Type B pancreatic cell (in vitro differentiated cells): ENCODE measurements at places on chromosomes 6 and 20. TPM values are rescaled to one million over a fixed set of nuclear protein-coding genes. Genes with fewer than 3 reads are reported as not detected.

DNA sequence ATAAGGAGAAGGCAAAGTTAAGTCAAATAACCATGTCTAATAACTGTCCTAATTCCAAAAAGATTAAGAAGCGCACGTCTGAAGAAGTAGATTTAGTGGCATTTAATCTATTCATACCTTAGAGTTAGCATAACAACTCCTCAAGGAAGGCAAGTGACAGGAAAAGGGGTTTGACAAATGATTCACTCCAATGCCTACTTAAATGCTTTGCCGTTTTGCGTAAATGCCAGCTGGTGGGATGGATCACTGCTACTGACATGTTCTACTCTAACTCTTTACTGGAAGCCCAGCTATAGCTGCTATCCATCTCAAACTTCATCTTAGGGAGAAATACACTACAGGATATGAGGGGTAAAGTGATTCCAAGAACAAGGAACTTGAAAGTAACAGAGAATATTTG, 347.3 kb upstream of the RUNX2 start:
- no peaks in the 10 kb centered on the region for H3K4me1 ChIP-seq
- no peak overlapping the region for H3K27ac ChIP-seq
- DNase-seq: no peak

- H3K27ac ChIP-seq: no peak overlapping the region
- no peak overlapping the region for H3K4me3 ChIP-seq
- H3K36me3 ChIP-seq: no peaks in the 10 kb centered on the region
- H3K4me1 ChIP-seq: peaks cover 12% of the 10 kb centered on the region
- DNase-seq: no peak
- peaks cover 6% of the 10 kb centered on the region for H3K27me3 ChIP-seq
These were observed 225.4 kb upstream of the TSHZ2 start for GRCh38 chr20:52746770-52747169.

DNA sequence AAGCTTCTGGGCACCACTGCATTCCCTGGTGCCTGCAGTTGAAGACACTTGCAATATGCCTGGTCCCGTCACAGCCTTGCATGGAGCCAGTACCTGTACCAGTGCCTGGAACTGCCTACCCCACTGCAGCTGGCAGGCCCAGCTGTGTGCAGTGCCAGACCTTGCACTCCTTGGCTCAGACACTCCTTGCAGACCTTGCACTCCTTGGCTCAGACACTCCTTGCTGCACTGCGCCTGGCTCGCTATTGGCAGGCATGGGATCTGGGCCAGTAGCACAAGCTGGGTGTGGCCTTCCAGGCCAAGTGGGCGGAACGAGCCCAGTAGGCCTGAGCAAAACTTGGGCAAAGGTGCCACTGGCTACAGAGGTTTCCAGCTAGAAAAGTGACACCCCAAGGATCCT, 1189.1 kb downstream of the GRIK2 start:
- no peak for DNase-seq
- no peaks in the 10 kb centered on the region for H3K36me3 ChIP-seq
- no peaks in the 10 kb centered on the region for H3K4me1 ChIP-seq
- no peak overlapping the region for H3K4me3 ChIP-seq
- H3K27ac ChIP-seq: no peak overlapping the region

DNA sequence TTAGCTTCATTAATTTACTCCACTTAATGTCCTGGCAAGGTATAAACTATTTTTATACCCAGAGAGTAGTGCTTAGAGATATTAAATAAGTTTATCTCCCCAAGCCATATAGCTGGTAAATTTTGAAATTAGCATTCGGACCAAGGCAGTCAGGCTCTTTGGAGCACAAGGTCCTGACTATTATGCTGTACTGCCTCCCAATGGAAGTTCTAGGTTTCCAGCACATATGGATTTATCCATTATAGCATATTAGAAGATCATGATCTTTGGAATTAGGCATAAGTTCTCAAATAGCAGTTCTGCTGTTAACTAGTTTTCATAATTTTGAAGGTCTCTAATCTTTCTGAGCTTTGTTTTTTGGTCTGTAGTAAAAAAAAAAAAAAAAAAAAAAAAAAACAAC, 835.3 kb upstream of the EPHA7 start:
- no peak overlapping the region for H3K4me3 ChIP-seq
- no peaks in the 10 kb centered on the region for H3K27me3 ChIP-seq
- H3K4me1 ChIP-seq: no peaks in the 10 kb centered on the region
- H3K36me3 ChIP-seq: no peaks in the 10 kb centered on the region

GRCh38 chr6:141394565-141395051, 738.1 kb upstream of the GJE1 start:
- H3K4me1 ChIP-seq: peaks cover 4% of the 10 kb centered on the region
- no peak overlapping the region for H3K27ac ChIP-seq
- H3K4me3 ChIP-seq: no peak overlapping the region
- H3K36me3 ChIP-seq: no peaks in the 10 kb centered on the region
- H3K27me3 ChIP-seq: no peaks in the 10 kb centered on the region

GRCh38 chr20:62938105-62938888, at the start of gene GID8:
Gene GID8 (plus strand): TSS chr20:62938147. CDS start chr20:62941503, 3,356 bp downstream.
- DNase-seq: no peak
- H3K4me3 ChIP-seq: peak within 1 kb of the TSS; percentile 97
- peaks cover 19% of the 10 kb centered on the region for H3K4me1 ChIP-seq
- H3K27ac ChIP-seq: peak within 1 kb of the TSS; percentile 97

DNA sequence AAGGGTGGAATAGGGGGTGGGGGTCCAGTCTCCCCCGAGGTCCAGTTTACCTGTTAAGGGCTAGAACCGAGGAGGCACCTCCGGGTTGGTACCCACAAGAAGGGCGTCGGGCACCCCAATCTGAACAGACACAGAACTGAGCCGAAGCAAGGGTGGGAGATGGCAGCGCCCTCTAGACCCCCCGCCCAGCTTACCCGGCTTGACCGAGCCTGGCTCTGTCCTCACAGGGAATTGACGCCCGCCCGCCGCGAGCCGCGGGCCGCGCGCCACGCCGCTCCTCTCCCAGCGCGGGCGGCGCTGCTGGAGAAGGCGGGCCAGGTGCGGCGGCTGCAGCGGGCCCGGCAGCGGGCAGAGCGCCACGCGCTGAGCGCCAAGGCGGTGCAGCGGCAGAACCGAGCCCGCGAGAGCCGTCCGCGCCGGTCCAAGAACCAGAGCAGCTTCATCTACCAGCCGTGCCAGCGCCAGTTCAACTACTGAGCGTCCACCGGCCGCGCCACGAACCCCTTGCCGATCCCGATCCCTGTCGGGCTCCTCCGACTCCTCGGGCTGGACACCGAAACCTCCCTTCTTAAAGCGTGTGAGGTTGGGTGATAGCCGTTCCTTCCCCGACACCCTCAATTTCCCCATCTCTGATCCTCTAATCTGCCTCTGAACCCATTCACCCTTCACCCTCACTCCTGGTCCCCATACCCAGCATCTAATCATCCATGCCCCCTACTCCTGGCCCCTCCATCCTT, 5.9 kb downstream of the TP53INP2 start:
- H3K36me3 ChIP-seq: peaks cover 25% of the 10 kb centered on the region
- H3K4me3 ChIP-seq: peak overlapping the region; percentile 93
- peak; percentile 79 for DNase-seq
- H3K27me3 ChIP-seq: peaks cover 11% of the 10 kb centered on the region

GRCh38 chr6:113287396-113287795, 569.7 kb upstream of the MARCKS start:
- DNase-seq: no peak
- no peak overlapping the region for H3K27ac ChIP-seq
- no peaks in the 10 kb centered on the region for H3K4me1 ChIP-seq
- no peak overlapping the region for H3K4me3 ChIP-seq
- H3K36me3 ChIP-seq: no peaks in the 10 kb centered on the region

- no peak for DNase-seq
- no peaks in the 10 kb centered on the region for H3K36me3 ChIP-seq
- no peak overlapping the region for H3K27ac ChIP-seq
- peaks cover 7% of the 10 kb centered on the region for H3K4me1 ChIP-seq
- H3K4me3 ChIP-seq: no peak overlapping the region
- no peaks in the 10 kb centered on the region for H3K27me3 ChIP-seq
These were observed 93.4 kb downstream of the UST start for GRCh38 chr6:148840256-148840655.

GRCh38 chr6:38572186-38572813, 67.4 kb downstream of the BTBD9 start:
- no peak overlapping the region for H3K27ac ChIP-seq
- peaks cover 11% of the 10 kb centered on the region for H3K4me1 ChIP-seq
- peaks cover 6% of the 10 kb centered on the region for H3K36me3 ChIP-seq
- DNase-seq: no peak

DNA sequence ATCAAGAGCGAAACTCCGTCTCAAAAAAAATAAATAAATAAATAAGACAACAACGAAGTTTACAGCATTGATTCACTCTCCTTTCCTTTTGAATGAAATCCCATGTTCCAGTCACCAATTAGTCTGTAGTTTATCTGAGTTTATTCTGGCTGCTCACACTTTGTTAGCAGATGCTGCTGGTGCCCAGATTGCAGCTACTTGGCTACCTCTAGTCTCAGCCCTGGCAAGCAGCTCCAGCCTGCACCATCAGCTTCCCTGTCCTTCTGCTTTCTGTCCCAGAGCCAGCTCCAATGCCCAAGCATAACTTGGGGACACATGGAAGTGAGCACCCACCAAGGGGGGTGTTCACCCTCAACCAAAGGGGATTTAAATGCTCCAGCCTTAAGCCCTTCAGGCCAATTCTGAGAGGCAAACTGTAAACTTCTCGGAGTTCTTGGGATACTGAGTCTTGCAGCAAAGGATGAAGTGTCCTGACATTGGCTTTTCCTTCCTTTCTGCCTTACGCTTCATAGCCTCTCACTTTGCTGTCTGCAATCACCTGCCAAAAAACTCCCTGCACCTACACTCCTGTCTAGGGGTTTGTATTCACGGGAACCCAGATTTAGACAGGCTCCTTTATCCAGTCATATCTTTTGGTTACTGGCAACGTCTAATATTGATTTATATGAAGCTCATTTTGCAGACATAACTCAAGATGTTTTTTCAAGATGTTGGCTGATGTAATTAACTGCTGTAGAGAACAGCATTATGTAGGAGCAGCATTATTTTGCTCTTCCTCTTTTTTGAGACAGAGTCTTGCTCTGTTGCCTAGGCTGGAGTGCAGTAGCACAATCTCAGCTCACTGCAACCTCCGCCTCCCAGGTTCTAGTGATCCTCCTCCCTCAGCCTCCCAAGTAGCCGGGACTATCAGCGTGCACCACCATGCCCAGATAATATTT, 9.8 kb upstream of the TASP1 start:
- H3K36me3 ChIP-seq: no peaks in the 10 kb centered on the region
- DNase-seq: no peak
- peaks cover 18% of the 10 kb centered on the region for H3K4me1 ChIP-seq
- peaks cover 4% of the 10 kb centered on the region for H3K27me3 ChIP-seq
- no peak overlapping the region for H3K4me3 ChIP-seq

DNA sequence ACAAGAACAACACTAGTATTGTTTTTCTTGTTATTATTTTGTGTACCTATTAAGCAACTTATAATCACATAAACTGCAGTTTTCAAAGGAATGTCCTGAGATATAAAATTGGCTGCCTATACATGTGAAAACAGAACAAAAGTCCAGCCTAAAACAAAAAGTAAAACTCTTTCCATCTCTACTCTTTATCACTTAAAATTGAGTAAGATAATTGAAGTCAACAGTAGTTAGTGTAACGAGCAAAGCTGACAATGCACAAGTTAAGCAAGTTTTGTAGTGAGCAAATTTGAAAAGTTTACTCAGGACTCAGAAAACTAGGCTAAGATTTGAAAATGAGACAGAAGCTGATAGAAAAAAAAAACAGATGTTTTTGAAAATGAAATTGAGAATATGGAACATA, 941.4 kb upstream of the MAN1A1 start:
- H3K27ac ChIP-seq: no peak overlapping the region
- no peak for DNase-seq
- no peak overlapping the region for H3K4me3 ChIP-seq
- H3K27me3 ChIP-seq: no peaks in the 10 kb centered on the region
- H3K36me3 ChIP-seq: no peaks in the 10 kb centered on the region

GRCh38 chr6:139475646-139476045, 101.2 kb upstream of the CITED2 start:
- DNase-seq: no peak
- no peaks in the 10 kb centered on the region for H3K27me3 ChIP-seq
- no peaks in the 10 kb centered on the region for H3K36me3 ChIP-seq
- H3K4me1 ChIP-seq: peaks cover 43% of the 10 kb centered on the region
- H3K4me3 ChIP-seq: no peak overlapping the region

DNA sequence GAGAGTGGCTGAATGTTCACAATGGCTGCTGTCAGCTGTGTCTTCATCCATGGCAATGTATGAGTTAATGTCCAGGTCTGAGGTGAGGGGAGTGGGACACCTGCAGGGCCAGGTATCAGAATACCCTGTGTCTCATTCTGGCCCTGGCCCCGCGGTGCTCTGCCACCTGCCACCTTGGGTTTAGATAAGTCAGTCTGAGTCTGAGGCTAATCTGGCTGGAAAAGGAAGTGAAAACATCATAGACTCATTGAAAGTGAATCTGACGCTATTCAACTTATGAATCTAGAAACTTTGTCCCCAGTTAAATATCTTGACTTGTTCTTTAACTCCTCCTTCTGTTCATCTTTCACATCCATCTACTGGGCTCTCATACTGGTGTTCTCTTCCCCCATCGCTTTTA, 267.1 kb upstream of the JAG1 start:
- peaks cover 12% of the 10 kb centered on the region for H3K4me1 ChIP-seq
- H3K36me3 ChIP-seq: no peaks in the 10 kb centered on the region
- no peak for DNase-seq
- H3K27me3 ChIP-seq: no peaks in the 10 kb centered on the region
- no peak overlapping the region for H3K27ac ChIP-seq
- no peak overlapping the region for H3K4me3 ChIP-seq

GRCh38 chr6:169810066-169810989, 58.9 kb downstream of the ERMARD start:
- peak overlapping the region; percentile 79 for H3K27ac ChIP-seq
- H3K36me3 ChIP-seq: peaks cover 4% of the 10 kb centered on the region
- H3K4me3 ChIP-seq: peak overlapping the region; percentile 14
- peak; percentile 58 for DNase-seq

DNA sequence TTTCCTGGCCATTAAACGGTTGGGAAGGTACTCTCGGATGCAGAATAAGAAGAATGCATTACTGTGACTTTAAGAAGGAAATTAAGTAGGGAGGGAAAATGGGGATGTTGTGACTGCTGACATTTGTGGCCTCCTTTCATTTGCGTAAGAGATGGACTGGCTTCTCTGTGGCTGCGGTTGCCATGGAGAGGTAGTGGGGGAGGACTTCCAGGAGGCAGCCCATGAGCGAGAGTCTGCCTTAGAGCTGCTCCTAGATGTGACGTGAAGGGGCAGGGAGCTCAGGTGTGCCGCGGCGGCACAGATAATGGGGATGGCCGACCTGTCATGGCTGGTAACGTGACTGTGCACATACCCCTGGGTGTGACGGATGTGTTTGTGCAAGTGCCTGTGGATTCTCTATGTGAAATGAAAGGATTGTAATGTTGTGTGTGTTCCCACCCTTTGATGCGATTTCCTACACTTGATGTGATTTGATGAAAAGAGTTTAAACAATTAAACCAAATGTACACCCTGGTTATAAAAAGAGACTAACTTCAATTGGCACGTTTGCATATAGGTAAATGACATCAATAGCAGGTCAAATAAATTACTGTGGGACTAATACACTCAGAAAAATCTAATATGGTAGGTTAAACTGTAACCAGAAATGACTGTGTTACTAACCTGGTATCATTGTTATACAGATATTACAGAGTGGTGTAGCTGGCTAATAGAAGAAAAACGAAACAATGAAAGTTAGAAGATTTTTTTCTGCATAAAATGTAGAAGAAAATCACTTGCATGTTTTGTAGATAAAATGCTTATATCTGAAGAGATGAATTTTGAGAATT, 48.9 kb downstream of the HIVEP1 start:
- no peak for DNase-seq
- H3K27me3 ChIP-seq: no peaks in the 10 kb centered on the region
- H3K4me1 ChIP-seq: peaks cover 40% of the 10 kb centered on the region
- peak overlapping the region; percentile 91 for H3K27ac ChIP-seq

Gene PNLDC1
- total RNA-seq: 0.17 TPM in 1 of 2 replicates, not detected in the other

Gene SALL4
- 12.6 and 32.5 TPM in 2 replicates for total RNA-seq

Gene UST
- 8.4 and 9.7 TPM in 2 replicates for total RNA-seq

Gene CBLN4
- total RNA-seq: not detected in 2 replicates

Gene NKX2-4
- not detected in 2 replicates for total RNA-seq

Gene SEC63
- total RNA-seq: 90.8 and 106 TPM in 2 replicates

Gene PRELID3B
- 45.9 and 54.9 TPM in 2 replicates for total RNA-seq

Gene SIRPB1
- total RNA-seq: 0.95 and 1.0 TPM in 2 replicates
